CD4-positive, alpha-beta T cell treated with Interleukin-17A for 1 hour (primary cell): ENCODE measurements at places on chromosomes 12 and 14.
A peak's percentile ranks its signal among the peaks of the same experiment; 100 is the strongest.

- DNase-seq: no peak
These were observed 57.0 kb downstream of the CATSPERB start for GRCh38 chr14:91674911-91675310.

DNA sequence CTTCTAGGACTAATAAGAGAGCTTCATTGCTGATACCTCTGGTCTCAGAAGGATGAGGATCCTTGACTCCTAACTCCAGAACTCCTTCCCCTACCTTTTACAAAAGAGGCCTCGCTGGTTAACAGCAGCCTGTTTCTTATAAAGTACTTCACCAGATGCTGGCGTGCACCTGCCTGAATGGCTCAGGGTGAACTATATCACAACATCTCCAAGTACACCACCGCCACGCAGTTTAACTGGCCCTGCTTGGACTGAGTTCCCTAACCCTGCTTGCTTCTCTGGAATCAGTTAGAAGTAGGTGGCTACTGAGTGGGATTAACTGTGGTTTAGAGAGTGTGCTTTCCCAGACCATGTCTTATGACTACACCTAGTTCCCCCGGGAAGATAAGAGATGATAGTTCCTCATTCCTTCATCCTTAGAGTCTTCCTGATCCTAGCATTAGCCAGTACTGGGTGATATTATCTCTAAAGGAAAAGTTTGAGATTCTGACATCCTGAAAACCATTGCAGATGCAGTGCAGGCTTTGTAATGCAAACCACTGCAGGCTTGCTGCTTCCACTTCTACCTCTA lies 3.0 kb downstream of the FOXJ2 start:
- no peak for DNase-seq

DNA sequence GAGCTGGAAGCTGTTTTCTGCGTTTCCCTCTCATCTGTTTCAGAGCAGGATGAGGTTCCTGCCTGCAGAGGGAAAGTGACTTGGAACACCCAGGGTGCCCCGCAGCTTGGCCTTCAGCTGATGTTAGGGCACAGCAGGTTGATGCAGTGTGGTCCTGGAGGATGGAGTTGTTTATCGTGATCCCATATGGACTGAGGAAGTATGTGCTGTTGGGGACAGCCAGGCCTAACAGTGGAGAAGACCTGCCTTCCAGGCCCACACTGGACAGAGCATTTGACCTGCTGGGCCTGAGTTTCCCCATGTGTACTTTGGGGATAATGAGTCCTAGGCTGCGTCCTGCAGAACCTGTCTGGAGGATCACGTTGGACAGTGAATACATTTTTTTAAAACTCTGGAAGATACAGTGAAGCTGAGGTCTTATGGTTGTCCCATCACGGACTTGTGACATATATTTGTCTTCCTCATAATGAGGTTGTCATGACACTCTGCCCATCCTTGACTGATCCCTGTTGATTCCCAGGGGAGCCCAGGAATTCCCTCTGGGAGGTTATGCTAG lies 12.8 kb downstream of the SERPINA1 start:
- no peak for DNase-seq

GRCh38 chr14:99649643-99650042 lies 4.7 kb downstream of the HHIPL1 start:
- no peak for DNase-seq

- DNase-seq: no peak
These were observed 3.1 kb downstream of the TAS2R46 start for GRCh38 chr12:11059041-11059440.

- DNase-seq: no peak
These were observed 68.5 kb upstream of the RIC8B start for GRCh38 chr12:106705971-106706370.

GRCh38 chr12:24374452-24374851 lies 425.0 kb upstream of the SOX5 start:
- DNase-seq: no peak

- no peak for DNase-seq
These were observed 100.4 kb downstream of the FBXL14 start for GRCh38 chr12:1493781-1494565.

DNA sequence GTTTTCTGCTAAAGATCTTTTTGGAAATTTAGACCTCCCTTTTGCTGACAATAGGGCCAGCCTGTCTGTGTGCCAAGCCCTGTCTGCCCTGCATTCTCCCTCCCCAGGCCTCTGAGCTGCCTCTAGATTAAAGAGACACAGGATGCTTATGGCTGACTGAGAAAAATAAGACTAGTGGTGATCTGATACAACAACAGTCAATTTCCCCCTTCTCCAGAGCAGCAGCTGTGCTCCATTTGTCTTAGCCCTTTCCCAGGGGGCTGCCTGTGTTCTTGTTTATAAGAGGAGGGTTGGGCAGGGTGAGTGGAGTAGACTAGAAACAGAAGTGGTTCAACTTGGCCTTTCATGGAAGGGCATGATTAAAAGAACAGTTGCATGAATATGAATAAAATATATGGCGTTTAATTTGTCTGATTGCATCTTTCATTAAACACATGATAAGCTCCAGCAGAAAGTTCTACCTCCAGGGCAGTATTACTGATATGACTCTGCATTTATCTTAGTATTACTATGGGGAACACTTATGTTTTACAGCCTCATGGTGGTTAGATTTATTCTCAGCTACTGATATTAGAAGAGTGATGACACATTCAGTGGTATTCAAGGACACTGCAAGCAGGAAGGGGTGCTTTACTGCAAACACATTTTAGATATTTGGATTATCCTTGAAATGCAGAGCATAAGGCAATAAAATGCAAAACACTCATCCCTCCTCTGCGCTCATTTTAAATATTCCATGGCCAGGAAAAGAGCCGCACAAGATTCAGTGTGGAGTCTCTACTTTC lies 150.2 kb upstream of the CLEC14A start:
- DNase-seq: no peak

DNA sequence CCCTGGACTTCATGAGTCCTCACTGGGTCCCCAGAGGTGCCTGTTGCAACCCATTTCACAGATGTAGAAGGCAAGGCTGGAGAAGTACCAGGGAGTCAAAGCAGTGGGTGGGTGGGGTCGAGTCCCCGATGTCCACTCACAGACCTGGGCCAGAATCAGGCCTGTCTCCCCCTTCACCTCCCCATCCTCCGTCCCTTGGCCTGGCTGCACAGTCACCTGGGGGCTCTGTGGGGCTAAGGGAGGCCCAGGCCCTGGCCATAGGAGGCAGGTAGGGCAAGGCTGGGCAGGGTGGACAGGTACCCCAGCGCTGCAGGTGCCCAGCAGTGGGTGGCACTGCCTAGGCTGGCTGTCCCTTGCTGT lies 29.5 kb downstream of the RTL1 start:
- DNase-seq: no peak

- peak; percentile 74 for DNase-seq
These were observed 125.0 kb upstream of the CCND2 start for GRCh38 chr12:4148418-4149056.

- peak; percentile 33 for DNase-seq
These were observed 72.5 kb downstream of the LGMN start for GRCh38 chr14:92675976-92676375.
